H1 (cell line): ENCODE measurements at places on chromosomes 12 and 14. TPM values are rescaled to one million over a fixed set of nuclear protein-coding genes. Genes with fewer than 3 reads are reported as not detected.

DNA sequence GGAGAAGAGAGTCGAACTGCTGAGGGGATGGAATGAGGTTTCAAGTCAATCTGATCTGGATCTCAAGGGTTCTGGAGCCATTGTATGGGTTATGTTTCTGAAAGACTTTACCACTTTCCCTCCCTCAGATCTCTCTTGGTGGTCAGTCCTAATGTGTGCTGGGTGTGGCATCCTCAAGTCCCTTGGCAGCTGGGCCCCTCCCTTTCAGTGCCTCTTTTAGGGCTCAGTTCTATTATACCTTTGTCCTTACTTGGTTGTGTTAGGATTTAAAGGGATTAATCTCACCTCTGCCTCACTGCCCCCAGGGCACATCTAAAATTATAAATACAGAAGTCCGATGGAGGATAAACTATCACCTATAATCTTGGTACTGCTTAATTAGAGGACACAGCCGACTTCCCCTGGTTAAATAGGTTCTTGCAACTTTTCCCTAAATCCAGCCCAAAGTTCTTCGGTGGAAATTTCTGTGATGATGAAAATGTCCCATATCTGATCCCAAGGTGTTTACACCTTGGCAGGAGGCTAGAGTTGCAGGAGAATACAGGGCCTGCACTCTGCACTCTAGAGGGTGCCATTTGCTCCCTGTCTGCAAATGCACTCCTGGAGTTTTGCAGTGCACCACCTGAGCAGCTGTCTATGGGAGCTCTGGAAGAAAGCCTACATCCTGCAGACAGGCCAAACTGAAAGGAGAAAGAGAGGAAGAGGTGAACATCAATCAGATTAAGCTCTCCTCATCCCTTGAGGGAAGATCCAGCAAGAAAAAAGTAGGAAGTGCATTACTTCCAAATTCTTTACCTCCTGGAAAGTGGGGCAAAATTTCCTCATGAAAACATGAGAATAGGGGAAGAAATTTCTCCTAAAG, 106.8 kb downstream of the NUAK1 start:
- no peak for DNase-seq

GRCh38 chr12:48977290-48978281, 536 bp upstream of the WNT1 start:
- DNase-seq: no peak

- DNase-seq: no peak
Measured at GRCh38 chr14:91380610-91381371, 36.8 kb downstream of the CCDC88C start.

DNA sequence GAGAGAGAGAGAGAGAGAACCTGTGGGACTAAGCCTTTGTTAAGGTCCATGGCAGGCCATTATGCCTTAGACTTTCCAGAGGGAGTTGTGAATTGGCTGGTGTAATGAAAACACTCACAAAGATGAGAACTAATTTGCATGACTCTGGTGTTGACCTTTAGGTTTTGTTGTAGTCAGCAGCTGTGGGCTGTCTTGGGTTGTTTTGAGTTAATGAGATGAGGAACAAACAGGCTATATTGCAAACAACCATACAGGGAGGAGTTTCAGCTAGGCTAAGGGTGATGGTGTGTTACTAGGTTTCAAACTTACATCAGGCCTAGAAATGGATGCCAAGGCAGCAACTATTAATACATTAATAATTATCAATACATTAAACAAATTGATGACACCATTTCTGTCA, 26.3 kb downstream of the ATXN7L3B start:
- DNase-seq: no peak

DNA sequence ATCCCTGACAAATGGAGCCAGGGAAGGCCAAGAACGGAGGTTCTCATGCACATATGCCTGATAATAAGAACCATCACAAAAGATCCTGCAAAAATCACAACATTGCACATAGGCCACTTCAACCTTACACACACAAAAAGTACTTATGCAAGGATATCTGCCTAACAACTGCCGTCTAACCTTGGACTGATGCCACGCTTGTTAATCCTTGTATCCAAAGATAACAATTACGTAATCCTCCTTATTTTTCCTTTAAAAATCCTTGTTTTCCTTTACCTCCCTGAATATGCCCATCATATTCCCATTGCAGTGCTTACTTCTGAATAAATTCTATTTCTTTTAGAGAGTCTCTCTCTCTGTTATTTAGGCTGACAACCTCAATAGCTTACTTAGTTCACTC, 59.5 kb downstream of the TMEM116 start:
- DNase-seq: no peak

GRCh38 chr14:101595887-101596721, 34.8 kb downstream of the DIO3 start:
- no peak for DNase-seq

- no peak for DNase-seq
Measured at GRCh38 chr12:18373181-18373580, 111.9 kb downstream of the PIK3C2G start.

DNA sequence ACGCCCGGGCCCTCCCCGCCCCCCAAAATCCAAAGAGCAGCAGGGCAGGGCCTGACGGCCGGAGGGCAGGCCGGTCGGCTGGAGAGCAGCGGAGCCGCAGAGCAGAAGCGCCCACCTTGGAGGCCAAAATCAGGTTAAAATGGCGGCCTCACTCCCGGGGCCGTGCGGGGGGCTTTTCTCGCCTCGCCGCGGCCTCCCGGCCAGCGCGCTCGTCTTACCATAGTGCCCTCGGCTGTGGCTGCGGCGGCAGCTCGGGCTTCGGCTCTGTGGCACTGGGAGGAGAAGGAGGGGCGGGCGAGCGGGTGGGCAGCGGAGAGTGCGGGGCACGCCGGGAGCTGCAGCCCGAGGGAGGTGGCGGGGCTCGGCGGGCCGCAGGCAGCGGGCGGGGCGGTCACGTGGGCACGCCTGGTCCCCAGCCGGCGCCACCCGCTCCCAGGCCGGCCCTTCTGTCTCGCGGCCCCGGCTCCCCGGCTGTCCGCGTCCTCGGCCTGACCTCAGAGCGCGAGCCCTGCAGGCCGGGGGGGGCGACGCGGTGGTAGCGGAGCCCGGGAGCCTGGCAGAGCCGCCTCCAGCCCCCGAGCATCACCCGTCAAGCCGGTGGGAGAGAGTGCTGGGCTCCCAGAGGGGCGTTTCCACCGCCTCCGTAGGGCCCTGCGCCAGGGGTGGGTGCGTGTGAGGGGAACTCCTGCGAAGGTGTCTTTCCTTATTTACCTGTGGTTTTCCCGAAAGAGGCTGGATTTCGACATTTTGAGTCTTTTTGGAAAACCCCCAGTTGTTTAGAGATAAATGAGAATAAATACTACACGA, at the start of gene CFL2:
CFL2 (minus strand) TSS at position 274 of the 807 bp plus-strand sequence; CDS start at position 221, 53 bp downstream.
- DNase-seq: peak; percentile 85

DNA sequence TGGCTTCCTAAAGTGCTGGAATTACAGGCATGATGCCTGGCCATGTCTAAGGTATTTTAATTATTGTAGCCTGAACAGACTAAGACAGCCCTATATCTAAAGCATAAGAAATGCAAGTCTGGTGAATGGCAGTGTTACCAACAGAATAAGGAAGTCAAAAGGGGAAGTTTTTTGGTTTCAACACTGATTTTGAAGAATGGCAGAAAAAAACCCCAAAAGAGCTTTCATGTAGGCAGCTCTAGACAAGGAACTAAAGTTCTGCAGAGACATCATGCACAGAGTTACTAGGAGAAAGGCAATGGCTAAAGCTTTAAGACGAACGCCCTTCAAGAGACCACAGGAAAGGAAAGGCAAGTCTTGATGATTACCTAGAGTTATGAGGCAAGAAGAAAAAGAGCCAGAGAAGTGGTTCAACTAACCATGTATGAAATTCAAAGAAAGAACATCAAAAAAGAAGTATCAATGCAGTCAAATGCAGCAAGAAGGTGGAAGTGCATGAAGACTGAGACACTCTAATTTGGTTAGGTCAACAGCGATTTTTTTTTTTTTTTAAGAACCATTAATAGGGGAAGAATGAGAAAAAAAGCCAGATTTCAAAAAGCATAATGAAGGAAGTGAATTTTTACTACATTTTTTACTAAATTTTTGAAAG, 50.8 kb downstream of the RPS6KA5 start:
- no peak for DNase-seq

GRCh38 chr12:31931796-31932715, 27.2 kb upstream of the RESF1 start:
- DNase-seq: no peak

GRCh38 chr14:75793806-75794205, 132.8 kb downstream of the TTLL5 start:
- no peak for DNase-seq

Gene DMAC2L
- 22.5 and 28.9 TPM in 2 replicates for polyA plus RNA-seq

Gene ACSM4
- polyA plus RNA-seq: not detected in 2 replicates

Gene WIF1
- 1.7 and 1.8 TPM in 2 replicates for polyA plus RNA-seq

Gene KCNC2
- polyA plus RNA-seq: 0.03 and 0.06 TPM in 2 replicates
